ENCODE measurements at places on chromosomes 3 and 15. TPM values are rescaled to one million over a fixed set of nuclear protein-coding genes. Genes with fewer than 3 reads are reported as not detected.

GPR62 gene
- not detected for total RNA-seq

GHRL gene
- total RNA-seq = 0.43 TPM

KNL1 gene
- 32.5 TPM for total RNA-seq

MB21D2 gene
- total RNA-seq = 26.9 TPM

TAMM41 gene
- 30.2 TPM for total RNA-seq

TNFSF10 gene
- total RNA-seq = 30.3 TPM
